COLO829 (cell line): ENCODE measurements at places on chromosomes 11 and 22.

- DNase-seq, result no peak
Measured at GRCh38 chr11:102487214-102487613, 34.6 kb upstream of the TMEM123 start.

DNA sequence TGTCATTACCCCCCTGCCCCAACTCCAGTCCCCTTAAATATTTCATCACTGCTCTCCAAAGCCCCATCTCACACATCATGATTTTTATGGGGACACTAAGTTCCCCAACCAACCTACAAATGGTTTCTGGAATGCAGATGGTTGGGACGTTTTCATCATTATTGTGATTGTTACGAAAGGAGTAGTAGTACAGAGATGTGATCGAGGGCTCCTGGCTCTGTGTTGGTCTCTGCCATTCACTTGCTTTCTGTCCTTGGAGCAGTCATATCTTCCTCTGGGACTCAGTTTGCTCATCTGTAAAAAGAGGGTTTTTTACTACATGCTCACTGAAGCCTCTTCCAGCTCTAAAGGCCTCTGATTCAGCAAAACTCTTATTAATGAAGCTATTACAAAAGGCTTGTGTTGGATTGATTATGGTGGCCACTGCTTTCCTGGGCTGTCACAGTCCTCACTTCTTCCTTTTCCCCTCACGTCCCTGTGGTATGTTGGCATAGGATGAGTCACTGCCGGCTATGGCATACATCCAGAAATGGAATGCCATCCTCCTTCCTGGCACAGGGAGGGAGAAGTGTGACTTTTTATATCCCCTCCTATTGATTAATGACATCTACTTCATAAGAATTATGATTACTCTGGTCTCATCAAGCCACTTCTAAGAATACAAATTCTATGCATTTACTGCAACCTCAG is 593.7 kb downstream of the METTL15 start:
- peak; percentile 71 for DNase-seq

GRCh38 chr11:88337987-88338668 is 592 bp upstream of the CTSC start:
- peak; percentile 51 for DNase-seq

- no peak for DNase-seq
Measured at GRCh38 chr11:83287631-83288030, 1.5 kb upstream of the CCDC90B start.

DNA sequence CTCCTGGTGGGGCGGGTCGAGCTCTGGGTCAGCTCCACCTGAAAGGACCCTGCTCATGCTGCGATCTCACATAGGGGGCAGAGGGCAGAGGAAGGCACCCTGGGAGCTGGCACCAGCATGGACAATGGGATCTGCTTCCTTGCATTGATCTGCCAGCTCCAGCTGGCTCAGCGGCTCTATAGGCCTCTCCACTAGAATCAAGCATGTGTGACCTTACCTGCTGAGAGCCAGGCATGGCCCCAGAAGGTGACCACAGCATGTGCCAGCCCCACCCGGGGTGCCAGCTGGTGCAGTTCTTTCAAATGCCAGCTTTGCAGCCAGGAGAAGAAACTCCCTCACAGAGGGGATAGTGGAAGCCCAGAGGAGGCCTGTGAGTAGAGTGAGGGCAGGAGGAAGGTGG is 22.0 kb upstream of the KLHL35 start:
- no peak for DNase-seq

GRCh38 chr22:29306835-29307595 is 565 bp downstream of the GAS2L1 start:
- peak; percentile 79 for DNase-seq

GRCh38 chr22:32693102-32693501 is 108.4 kb upstream of the TIMP3 start:
- DNase-seq, result no peak

DNA sequence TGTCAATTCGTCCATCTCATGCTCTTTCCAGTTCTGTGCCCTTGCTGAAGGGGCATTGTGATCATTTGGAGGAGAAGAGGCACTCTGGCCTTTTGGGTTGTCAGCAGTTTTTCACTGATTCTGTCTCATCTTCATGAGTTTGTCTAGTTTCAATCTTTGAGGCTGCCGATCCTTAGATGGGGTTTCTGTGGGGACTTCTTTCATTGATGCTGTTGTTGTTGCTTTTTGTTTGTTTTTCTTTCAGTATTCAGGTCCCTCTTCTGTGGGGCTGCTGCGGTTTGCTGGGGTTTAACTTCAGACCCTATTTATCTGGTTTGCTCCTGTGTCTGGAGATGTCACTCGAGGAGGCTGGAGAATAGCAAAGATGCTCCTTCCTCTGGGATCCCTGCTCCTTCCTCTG is 224.3 kb downstream of the JRKL start:
- DNase-seq, result no peak

DNA sequence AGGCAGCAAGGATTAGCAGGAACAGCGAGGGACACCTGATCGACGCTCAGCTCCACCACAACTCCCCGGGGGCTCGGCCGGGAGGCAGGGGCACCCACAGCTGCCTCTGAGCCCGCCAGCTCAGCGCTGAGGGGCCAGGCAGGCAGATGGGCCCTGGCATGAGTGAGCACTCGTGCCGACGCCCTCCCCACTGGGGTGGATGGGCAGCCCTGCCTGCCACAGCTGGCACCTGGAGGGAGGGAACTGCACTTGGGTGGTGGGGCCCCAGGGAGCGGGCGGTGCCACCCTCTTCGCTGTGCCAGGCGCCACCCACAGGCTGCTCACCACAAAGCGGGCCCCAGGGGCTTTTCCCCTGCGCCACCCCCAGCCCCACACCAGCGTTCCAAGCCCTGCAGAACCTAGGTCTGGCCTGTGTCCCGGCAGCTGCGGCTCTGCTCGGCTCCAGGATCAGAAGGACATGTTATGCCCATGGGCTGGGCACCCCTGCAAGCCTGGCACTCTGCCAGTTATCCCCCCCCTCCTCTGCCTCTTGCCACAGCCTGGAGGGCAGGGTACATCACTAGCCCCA is 28.8 kb downstream of the WNT7B start:
- no peak for DNase-seq

DNA sequence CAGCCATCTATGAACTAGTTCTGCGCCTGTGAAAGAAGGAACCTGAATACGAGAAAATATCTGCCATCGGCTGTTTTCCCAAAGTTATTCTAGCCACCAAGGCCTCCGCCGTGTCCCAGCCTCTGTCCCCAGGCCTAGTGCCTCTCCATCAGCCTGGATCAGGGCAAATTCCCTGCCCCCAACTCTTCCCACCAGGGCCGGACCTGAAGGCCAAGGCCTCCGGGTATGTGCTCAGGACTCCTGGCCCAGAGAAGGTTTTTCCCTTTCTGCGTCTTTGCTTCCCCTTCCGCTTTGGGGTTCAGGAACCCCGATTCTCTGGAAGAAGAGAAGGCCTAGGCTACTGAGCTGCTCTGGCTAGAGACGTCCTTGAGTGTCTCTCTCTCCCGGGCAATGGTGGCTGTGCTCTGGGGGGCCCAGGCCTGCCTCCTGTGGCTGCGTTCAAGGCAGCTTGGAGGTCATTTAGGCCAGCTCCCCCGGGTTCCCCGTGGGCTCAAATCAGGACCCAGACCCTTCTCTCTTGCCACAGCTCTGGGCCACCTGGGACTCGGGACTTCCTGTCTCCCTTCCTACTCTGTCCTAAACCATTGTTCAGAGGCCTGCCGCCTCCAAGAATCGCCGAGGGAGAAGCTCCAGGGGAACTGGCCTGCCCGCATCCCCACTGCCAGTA is 1.6 kb downstream of the ALX4 start:
- DNase-seq, result no peak

DNA sequence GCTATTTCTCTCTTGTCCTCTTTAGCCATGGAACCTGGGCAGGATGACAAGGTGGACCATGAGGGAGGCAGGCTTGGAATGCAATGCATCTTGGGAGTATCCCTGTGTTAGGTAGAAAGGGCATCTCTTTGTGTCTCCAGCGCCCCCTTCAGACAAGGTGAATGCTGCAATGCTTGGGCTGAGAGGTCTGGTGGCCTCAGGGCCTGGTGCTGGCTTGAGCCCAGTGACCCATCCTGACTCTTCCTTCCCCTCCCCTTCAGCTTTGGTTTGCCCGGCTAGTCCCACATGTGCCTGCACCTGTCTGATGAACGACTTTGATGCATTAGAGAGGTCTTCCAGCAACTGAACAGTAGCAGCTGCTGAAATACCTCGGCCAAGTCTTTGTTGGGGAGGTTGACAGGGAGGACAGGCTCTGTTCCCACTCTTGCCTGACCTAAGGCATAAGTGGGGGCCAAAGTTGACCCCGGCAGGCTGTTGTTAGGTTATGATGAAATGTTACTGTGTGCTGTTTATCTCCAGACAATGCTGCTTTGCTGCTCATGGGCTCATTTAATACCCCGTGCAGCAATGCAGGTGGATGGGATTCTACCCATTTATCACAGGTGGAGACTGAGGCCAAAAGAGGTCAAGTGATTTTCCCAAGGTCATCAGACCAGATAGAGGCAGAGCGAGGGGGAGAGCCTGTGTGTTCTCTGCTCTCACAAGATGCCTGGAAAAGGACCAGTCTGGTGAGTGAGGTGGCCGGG is 22.5 kb downstream of the MYO18B start:
- no peak for DNase-seq

GRCh38 chr22:44444341-44445306 is 53.4 kb downstream of the RTL6 start:
- DNase-seq, result no peak

- no peak for DNase-seq
Measured at GRCh38 chr22:17884893-17885292, 110.6 kb upstream of the BID start.

- no peak for DNase-seq
Measured at GRCh38 chr11:28459912-28460311, 351.7 kb downstream of the METTL15 start.

DNA sequence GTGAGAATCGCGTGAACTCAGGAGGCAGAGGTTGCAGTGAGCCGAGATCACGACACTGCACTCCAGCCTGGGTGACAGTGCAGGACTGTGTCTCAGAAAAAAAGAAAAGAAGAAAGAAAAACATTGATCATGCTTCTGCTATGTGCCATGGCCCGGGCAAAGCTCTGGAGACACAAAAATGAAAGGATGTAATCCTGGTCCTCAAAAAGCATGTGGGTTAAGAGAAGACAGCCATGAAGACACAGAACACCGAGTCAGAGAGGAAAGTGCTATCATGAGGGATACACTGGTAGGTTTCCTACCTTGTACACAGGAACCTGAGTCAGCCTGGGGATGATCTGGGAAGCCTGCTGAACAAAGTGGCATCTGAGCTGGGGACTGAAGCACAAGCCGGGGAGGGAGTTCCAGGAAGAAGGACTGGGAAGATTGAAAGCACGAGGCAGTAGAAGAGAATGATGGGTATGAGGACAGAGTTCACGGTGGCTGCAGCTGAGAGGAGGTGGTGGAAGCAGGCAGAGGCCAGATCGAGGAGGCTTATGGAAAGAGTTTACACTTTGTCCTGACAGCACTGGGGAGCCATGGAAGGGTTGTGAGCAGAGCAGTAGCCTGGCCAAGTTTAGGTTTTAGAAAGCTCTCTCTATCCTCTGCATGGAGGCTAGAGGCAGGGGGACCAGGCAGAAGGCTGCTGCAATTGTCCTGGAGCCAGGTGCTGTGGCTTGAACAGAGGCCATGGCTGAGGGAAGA is 9.9 kb upstream of the MAFF start:
- no peak for DNase-seq

- DNase-seq, result no peak
Measured at GRCh38 chr11:17547051-17547577, at the start of gene OTOG. OTOG (plus strand) TSS chr11:17547259; CDS start chr11:17547373, 114 bp downstream.

GRCh38 chr11:133903875-133904817 is 52.6 kb downstream of the IGSF9B start:
- no peak for DNase-seq

- DNase-seq, result peak; percentile 31
Measured at GRCh38 chr11:15665368-15665871, 550.7 kb downstream of the INSC start.
